Endothelial cell of coronary artery (primary cell): ENCODE measurements at places on chromosomes 16 and 17. TPM values are rescaled to one million over a fixed set of nuclear protein-coding genes. Genes with fewer than 3 reads are reported as not detected.

MMP28 gene
- total RNA-seq: 3.8 TPM in 2 replicates

PGP gene
- 14.3 and 16.6 TPM in 2 replicates for total RNA-seq

CFAP97D1 gene
- under 0.01 TPM in 1 of 2 replicates, not detected in the other for total RNA-seq

TMEM100 gene
- total RNA-seq: under 0.01 and 0.19 TPM in 2 replicates

STH gene
- total RNA-seq: not detected in 2 replicates

RPS2 gene
- total RNA-seq: 3,397 and 3,624 TPM in 2 replicates

CX3CL1 gene
- total RNA-seq: 2.2 and 5.8 TPM in 2 replicates

ABCC11 gene
- under 0.01 and 0.09 TPM in 2 replicates for total RNA-seq

ZFHX3 gene
- total RNA-seq: 3.1 and 7.0 TPM in 2 replicates

ABCA6 gene
- 11.1 and 33.5 TPM in 2 replicates for total RNA-seq

HOXB4 gene
- total RNA-seq: 4.9 and 6.0 TPM in 2 replicates

BEAN1 gene
- total RNA-seq: not detected in 2 replicates

TNP2 gene
- not detected in 2 replicates for total RNA-seq

CDH8 gene
- total RNA-seq: 0.28 TPM in 1 of 2 replicates, not detected in the other

STX4 gene
- total RNA-seq: 28.2 and 30.4 TPM in 2 replicates

SLC6A2 gene
- not detected in 2 replicates for total RNA-seq

HOXB5 gene
- 0.09 TPM in 2 replicates for total RNA-seq

KCNJ2 gene
- 14.8 and 18.7 TPM in 2 replicates for total RNA-seq

TPSD1 gene
- not detected in 2 replicates for total RNA-seq

SMIM5 gene
- not detected in 2 replicates for total RNA-seq

KRTAP2-1 gene
- not detected in 2 replicates for total RNA-seq

PRKCB gene
- 0.09 TPM in 1 of 2 replicates, not detected in the other for total RNA-seq

CDH1 gene
- total RNA-seq: not detected in 2 replicates

KRTAP17-1 gene
- not detected in 2 replicates for total RNA-seq

FBXO39 gene
- total RNA-seq: 0.56 and 1.3 TPM in 2 replicates

HID1 gene
- 8.3 and 11.5 TPM in 2 replicates for total RNA-seq

MYCBPAP gene
- 0.18 and 1.1 TPM in 2 replicates for total RNA-seq
